ENCODE measurements at places on chromosomes 4 and X.
A peak's percentile ranks its signal among the peaks of the same experiment; 100 is the strongest.

- peak; percentile 44 for DNase-seq
These were observed 56.7 kb upstream of the COL25A1 start for GRCh38 chr4:109359040-109359646.

GRCh38 chrX:18548996-18549395 lies 122.9 kb downstream of the RS1 start:
- DNase-seq = no peak

GRCh38 chrX:49174723-49175122 lies 3.0 kb downstream of the PLP2 start:
- no peak for DNase-seq

DNA sequence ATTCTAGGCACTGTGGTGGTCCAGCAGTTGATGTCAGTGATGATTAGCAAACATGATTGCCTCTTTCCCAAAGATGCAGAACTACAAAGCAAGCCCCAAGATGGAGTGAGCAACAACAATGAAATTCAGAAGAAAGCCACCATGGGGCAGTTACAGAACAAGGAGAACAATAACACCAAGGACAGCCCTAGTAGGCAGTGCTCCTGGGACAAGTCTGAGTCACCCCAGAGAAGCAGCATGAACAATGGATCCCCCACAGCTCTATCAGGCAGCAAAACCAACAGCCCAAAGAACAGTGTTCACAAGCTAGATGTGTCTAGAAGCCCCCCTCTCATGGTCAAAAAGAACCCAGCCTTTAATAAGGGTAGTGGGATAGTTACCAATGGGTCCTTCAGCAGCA lies 365.3 kb downstream of the MAPK10 start:
- no peak for DNase-seq

GRCh38 chr4:38711066-38711465 lies 47.1 kb downstream of the KLF3 start:
- no peak for DNase-seq

DNA sequence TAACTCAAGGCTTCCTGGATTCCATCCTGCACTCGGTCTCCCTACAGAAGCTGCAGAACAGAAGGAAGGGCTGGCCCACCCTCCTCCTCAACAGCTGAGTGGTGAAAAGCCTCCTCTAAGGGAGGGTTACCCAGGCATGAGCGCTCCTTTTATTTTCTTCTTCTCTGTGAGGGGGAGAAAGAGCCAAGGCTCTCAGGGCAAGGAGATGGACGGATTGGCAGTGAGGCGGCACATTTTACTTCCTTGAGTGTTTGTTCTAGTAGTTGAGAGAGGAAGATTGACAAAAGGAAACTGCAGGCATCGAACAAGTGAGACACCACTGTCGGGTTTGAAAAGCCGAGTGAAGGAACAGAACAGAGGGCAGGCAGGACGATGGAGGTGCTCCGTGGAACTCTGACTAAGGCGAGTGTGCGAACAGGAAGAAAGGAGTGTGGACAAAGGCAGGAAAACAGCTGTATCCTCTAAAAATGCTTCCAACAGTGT lies 38.4 kb upstream of the STS start:
- DNase-seq = no peak

DNA sequence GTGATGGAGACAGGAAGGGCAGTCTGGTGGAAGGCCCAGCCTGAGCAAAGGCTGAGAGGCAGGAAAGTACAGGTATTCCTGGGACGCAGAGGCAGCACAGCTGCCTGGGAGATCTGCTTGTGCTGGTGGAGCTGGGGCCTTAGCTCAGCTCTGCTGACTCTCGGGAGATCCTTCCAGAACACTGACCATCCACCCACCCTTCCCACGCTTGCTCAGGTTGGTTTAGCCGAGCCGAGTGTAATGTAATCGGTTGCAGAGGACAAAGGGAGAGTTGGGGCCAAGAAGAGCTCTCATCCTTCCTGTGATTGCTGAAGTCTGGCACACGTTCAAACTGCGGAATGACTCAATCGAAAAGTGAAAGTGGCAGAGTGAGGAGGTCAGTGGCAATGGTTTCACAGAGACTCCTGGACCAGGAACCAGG lies 43.1 kb upstream of the GPR78 start:
- DNase-seq = no peak

DNA sequence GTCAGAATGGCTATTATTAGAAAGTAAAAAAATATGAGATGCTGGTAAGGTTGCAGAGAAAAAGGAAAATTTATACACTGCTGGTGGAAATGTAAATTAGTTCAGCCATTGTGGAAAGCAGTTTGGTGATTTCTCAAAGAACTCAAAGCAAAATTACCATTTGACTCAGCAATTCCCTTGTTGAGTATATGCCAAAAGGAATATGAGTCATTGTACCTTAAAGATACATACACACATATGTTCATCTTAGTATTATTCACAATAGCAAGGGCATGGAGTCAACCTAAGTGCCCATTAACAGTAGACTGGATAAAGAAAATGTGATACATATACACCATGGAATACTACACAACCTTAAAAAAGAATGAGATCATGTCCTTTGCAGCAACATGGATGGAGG lies 148.2 kb downstream of the COMMD8 start:
- DNase-seq = no peak

- DNase-seq = no peak
These were observed 34.7 kb upstream of the PLAC1 start for GRCh38 chrX:134692990-134693389.

- no peak for DNase-seq
These were observed 565.9 kb upstream of the TECRL start for GRCh38 chr4:64975177-64975576.

DNA sequence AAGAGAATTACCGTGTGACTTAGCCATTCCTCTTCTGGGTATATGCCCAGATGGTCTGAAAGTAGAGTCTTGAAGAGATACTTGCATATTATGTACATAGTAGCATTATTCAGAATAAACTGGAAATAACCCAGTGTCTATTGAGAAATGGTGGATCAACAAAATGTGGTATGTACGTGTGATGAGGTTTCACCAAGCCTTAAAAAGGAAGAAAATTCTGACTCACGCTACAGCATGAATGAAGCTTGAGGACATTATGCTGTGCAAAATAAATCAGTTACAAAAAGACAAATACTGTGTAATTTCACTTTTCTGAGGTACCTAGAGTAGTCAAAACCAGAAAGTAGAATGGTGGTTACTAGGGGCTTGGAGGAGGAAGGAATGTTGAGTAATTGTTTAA lies 37.3 kb downstream of the GBA3 start:
- DNase-seq = no peak

GRCh38 chrX:153304988-153305736 lies 16.4 kb downstream of the PNMA6F start:
- DNase-seq = no peak

GRCh38 chr4:31175242-31175910 lies 455.2 kb downstream of the PCDH7 start:
- no peak for DNase-seq

DNA sequence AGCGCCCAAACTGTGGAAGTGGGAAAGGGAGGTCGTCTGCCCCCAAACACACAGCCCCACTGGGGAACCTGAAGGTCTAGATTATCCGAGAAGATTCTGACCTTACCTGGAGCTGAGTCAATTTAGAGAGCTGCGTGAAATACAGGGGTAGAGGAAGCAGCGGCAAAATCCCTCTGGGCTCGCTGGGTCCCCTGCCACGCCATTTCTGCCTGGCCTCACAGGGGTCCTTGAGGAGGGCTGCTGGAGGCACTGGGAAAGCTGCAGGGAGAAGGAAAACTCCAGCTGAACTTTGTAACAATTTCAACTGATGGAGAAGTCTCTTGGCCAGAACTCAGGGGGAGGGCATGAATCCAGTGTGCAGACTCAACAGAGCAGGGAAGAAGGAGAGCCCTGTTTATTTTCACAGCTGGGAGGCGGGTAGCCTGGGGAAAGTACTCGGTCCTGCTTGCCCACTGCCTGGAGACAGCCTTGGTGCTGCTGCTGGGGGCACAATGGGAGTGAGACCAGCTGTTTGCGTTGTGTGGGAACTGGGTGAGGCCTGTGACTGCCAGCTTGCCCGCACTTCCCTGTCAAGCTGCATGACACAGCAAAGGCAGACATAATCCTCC lies 93.2 kb upstream of the MAPK10 start:
- DNase-seq = peak; percentile 46

GRCh38 chr4:108527723-108528122 lies 92.7 kb upstream of the RPL34 start:
- no peak for DNase-seq

GRCh38 chr4:20028645-20029044 lies 223.1 kb upstream of the SLIT2 start:
- DNase-seq = no peak

GRCh38 chrX:39397561-39398199 lies 596.4 kb downstream of the MID1IP1 start:
- no peak for DNase-seq

DNA sequence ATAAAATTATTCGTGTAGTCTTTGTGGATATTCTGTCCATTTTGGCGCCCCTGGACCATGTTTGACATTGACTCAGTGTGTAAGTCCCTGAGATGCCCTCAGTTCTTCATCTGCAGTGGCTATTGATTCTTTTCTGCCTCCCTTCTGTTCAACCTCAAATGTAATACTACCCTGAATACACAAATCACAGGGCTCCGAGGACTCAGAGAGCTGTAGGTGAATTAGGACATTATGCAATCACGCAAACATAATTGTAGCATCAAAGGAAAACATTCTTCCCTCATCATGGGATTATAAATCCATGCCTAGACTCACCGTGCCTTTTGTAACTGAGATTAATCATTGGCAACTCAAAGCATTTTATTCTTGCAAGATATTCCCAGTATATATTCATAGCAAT lies 161.4 kb upstream of the PACRGL start:
- DNase-seq = no peak

GRCh38 chr4:168317621-168318020 lies 931 bp downstream of the DDX60 start:
- no peak for DNase-seq

DNA sequence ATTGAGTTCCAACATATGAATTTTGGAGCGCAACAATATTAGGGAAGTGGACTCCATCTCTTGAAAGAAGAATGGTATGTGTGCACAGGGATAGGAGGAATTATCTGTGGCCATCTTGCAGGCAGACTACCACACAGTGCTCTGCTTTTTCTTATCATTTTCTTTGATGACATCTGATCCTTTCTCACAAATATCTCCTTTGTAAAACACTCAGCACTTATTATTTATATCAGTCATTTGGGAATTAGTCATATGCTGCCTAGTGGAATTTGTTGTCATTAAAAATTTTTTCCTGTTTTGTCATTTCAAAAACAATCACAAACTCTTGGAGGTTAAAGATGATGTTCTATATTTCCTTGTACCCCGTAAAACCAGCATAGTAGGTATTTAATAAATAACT lies 444.3 kb upstream of the ATOH1 start:
- no peak for DNase-seq

DNA sequence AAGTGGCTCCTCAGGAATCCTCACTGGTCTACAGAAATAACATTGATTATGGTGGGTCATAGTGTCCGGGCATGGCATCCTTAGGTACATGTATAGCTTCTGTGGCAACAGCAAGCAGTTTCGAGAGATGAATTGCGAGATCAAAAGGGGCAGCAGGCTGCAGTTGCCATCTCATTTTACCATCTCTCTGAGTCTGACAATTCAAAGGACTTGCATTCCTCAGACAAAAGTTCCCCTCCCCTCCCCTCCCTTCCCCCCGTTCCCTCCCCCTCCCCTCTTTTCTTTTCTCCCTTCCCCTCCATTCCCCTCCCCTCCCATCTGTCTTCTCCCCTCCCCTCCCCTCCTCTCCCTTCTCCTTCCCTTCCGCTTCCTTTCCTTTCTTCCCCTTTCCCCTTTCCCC lies 70.2 kb downstream of the MTNR1A start:
- no peak for DNase-seq

GRCh38 chr4:151538963-151539362 lies 130.0 kb downstream of the FHIP1A start:
- no peak for DNase-seq

GRCh38 chr4:100177126-100177525 lies 13.1 kb downstream of the DDIT4L start:
- DNase-seq = no peak

GRCh38 chrX:43266487-43266886 lies 389.6 kb upstream of the MAOA start:
- no peak for DNase-seq

- no peak for DNase-seq
These were observed 172.3 kb downstream of the SHROOM3 start for GRCh38 chr4:76607266-76607799.

DNA sequence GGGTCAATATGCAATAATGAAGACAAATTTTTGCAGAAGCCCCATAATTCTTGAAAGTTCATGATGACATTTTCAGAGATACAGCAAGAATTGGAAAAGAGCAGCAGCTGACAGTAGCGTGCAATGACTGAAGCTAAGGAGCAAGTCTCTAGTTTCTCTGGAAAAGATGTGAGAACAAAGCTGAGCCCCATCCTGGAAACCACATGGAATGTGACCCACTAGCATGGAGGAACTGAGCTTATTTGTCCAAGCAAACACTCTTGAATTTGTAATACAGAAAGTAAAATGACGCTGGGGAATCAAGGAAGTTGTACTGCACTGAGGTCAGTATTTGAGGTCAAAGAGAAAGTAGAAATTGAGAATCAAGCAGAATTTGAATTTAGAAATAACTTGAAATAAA lies 1447.2 kb downstream of the FSTL5 start:
- DNase-seq = no peak

- no peak for DNase-seq
These were observed 553.9 kb downstream of the SPRY1 start for GRCh38 chr4:123950530-123950929.

GRCh38 chrX:67635424-67635823 lies 91.6 kb downstream of the AR start:
- no peak for DNase-seq

- no peak for DNase-seq
These were observed 3.5 kb upstream of the EDNRA start for GRCh38 chr4:147477439-147477838.

GRCh38 chrX:19462231-19462630 lies 53.1 kb downstream of the MAP3K15 start:
- no peak for DNase-seq

DNA sequence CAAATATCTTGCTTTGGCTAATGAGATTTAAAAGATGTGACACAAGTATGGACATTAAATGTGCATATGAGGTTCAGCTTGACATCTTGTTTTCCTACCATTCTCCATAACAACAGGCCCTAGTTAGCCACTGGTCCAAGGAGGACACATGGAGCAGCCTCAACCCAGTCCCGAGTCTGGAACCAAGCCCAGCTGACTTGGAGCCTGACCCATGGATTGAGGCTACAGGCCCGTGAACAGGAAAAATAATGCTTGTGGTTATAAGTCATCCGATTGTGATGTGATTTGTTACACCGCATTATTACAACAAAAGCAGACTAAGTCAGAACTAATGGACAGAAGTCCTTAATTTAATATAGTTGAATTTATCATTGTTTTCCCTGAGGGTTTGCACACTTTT lies 123.2 kb upstream of the BANK1 start:
- DNase-seq = no peak

- DNase-seq = no peak
These were observed 32.0 kb downstream of the GPRIN3 start for GRCh38 chr4:89275587-89275986.

- DNase-seq = no peak
These were observed 71.0 kb upstream of the NKX1-1 start for GRCh38 chr4:1477045-1477840.
